ENCODE measurements at places on chromosomes 11 and 22.

GRCh38 chr22:30381264-30381663, 5.9 kb downstream of the RNF215 start:
- no peak for DNase-seq

DNA sequence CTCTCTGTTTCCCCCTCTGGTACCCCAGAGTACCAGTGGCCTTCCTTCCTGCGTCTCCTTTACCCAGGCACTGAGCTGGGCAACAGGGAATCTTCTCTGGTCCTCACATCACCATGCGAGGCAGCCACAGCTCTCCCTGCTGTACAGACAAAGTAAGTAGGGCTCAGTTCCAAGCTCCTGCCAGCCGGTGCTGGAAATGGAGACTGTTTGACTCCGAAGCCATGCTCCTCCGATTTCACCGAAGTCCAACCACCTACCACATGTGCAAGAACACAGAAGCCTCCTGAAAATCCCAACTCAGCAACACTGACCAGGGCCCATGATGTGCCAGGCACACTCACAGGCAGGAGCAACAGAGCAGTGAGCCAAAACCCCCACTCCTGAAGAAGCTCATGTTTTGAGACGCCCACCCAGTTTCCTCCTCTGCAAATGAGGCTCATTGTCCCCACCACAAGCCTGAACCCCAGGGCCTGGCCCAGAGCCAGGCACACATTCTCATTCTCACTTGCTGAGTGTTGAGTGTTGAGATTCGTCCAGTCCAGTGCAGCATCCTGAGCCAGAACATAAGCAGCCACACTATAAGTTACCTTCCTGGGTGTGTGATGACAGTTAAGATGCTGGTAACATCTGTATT, 156.0 kb downstream of the MPPED1 start:
- DNase-seq = no peak

DNA sequence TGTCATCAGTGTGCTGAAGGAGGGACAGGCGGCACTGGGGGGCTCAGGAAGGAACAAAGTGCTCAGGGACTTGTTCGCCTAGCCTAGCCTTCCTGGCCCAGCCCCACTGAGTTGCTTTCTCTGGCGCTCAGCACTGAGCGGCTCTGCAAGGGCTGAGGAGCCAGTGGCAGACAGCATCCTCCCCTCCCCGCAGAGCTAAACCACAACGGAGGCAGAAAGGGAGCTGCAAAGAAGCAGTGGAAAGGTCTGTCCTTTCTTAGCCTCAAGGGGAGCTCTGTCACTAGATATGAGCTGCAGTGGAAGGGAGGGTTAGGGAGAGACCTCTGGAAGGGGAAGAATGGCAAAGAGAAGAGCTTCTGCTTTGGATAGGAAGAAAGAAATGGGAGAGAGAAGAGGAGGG, 89.7 kb upstream of the PHOX2A start:
- DNase-seq = peak; percentile 24

- peak; percentile 70 for DNase-seq
Measured at GRCh38 chr22:21972293-21972779, 10.3 kb downstream of the TOP3B start.

DNA sequence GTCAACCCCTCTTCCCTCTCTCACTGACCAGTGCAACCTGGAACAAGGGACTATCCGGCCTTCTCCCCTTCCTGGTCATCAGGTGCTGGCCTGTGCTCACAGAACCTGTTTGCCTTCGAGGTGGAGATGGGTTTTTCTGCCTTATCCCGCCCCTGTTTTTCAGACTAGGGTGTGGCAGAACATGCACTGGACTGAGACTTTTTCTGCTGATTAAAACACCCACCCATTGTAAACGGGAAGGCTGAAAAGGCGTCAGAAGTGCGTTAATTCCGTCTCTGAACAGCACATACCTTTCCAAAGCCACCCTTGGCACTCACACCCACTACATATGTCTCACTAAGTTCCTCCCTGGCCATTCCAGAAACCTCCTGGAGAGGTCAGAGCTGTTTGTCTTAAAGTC, 4.4 kb upstream of the B3GNT6 start:
- no peak for DNase-seq

DNA sequence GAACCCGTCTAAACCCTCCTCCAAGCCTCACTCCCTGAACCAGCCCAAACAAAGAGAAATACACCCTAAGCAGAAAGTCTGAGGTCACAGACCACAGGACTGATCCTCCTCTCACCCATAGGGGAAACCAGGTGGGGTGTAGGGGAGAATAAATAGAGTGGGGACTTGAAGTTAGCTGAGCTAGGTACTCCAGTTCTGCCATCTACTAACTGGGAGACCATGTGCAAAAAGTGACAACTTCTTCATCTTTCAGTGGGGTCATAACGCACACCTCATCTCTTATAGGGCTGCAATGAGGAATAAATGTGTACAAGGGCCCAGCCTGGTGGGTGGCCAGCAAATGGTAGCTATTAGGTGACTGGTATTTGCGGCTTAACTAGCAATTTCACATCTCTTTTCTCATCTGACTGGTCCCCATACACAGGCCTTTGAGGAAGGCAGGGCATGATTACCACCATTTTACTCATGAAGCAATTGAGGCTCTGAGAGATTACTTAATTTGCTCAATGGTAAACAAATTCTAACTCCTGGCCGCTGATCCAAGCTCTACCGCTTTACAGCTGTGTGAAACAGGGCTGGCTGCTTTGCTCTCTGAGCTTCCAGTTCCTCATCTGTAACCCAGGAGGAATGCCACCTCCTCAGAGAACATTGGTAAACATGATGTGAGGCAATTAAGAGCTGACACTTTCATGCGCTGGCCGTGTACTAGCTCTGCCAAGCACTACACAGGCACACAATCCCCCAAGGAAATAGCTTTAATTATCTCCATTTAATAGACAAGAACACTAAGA, 16.6 kb downstream of the TBC1D10A start:
- DNase-seq = no peak

DNA sequence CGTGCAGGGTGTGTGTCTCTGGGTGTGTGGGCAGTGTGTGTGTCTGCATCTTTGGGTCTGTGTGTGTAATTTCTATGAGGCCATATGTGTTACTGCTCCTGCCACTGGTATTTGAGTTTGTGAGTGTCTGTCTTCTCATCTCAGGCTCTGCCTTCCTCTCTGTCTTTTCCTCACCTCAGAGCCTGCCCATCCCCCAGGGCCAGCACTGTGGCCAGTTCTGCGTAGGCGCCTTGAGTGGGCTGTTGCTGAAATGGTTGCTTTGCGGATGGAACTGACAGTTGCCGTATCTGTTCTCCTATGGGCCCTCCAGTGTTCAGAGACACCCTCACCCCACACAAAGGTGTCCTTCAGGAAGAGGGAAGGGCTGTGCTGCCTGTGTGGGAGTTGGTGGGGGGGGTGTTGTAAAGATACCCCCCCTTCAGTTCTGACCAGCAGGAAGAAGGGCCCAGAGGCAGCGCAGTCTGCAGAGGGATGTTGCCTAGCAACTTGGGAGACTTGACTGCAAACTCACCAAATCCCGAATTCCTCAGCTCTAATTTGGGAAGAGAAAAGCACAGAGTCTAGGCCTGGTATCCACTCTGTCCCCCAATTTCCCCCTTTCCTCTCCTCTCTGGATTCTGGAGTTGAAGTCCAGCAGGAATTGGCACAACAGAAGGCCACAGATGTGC, 2.0 kb upstream of the NRGN start:
- no peak for DNase-seq

GRCh38 chr11:87897071-87897470, 278.2 kb downstream of the RAB38 start:
- no peak for DNase-seq

- peak; percentile 65 for DNase-seq
Measured at GRCh38 chr11:45885274-45885920, at the start of gene MAPK8IP1. Gene MAPK8IP1 (plus strand): TSS chr11:45885651. CDS start chr11:45885821, 170 bp downstream.

GRCh38 chr22:48417225-48418070, 1410.2 kb downstream of the BRD1 start:
- DNase-seq = no peak

GRCh38 chr22:32306561-32306960, 51.1 kb upstream of the RFPL3 start:
- no peak for DNase-seq

DNA sequence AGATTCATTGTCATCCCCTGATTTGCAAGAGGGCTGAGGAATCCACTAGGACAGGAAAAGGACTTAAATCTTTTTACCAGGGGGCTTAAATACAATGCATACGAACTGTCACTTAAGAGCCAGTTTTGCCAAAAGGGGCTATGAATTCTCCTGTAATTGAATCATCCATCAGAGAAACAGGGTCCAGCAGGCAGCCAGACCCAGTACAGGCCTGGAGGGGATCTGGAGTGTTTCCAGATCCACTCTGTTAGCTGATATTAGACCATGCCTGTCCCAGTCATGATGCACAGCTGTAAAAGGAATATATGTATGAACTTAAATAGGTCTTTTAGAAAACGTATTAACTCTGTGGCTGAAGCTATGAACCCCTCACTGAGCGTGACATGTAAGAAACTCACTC, 53.8 kb upstream of the PRSS23 start:
- DNase-seq = no peak

- DNase-seq = no peak
Measured at GRCh38 chr11:77026221-77026620, 8.0 kb upstream of the B3GNT6 start.

- no peak for DNase-seq
Measured at GRCh38 chr11:14061721-14062120, 99.2 kb downstream of the SPON1 start.

DNA sequence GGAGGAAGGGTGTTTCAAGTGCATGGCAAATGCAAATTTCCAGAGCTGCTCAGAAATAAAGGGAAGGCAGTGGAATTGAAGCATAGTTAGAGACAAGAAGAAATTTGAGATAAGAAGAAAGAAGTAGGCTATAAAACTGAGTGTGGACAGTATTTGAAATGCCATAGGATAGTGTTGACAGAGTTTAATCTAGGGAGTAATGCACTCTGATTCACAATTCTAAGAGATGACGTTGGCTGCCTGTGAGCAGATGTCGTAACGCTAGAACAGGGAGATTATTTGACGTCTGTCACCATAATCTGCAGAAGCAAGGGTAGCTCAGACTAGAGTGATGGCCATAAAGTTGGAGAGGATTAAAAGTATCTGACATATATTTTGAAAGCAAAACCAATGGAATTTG, 389.9 kb upstream of the KIRREL3 start:
- DNase-seq = no peak

DNA sequence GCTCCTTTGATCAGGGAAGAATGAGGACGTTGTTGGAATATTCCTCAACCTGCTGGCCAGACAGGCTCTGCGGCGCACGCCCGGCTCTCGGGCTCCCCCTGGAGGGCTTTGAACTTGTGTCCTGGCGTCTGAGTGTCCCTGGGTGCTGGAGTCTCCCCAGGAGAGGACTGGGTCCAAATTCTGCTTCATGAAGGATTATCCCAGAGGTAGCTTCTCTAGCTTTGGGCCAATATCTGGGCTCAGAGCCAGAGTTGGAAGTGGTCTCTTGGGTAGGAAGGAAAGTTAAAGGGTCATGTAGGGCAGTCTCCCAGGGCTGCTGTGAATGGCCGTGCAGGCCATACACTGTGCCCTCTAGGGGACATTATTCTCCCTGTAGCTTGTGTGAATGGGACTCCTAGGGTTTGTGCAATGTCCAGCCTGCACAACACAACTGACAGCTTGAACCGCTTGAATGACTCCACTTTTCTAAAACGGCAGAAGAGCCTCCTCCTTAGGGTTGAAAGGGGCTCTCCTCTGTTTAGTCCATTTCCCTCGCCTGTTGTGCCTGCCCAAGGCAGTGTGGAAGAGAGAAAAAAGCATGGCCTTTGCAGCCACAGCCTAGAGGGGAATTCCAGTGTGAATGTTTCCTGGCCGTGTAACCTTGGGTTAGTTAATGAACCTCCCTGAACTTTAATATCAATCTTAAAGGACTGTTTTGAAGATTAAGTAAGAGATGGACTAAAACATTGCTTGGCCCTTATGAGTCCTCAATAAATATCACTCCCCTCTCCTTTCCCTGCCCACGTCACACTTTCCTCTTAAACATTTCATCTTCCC, 111.2 kb upstream of the THY1 start:
- DNase-seq = peak; percentile 68

GRCh38 chr11:33920838-33921613, 29.1 kb upstream of the LMO2 start:
- DNase-seq = peak; percentile 35

DNA sequence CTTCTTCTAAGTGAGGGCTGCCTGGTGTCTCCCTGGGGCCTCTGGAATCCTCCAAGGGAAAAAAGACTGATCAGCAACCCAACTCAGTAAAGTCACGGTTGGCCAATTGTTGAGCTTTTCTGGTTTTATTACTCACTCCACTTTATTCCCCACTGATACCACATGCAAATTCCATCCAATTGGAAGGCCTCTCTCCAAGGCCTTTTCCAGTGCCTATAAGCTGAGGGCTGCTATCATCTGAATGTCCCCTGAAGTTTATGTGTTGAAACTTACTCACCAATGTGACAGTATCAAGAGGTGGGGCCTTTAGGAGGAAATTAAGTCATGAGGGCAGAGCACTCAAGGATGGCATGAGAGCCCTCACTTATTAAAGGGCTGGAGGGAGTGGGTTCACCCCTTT, 463.3 kb downstream of the BUD13 start:
- DNase-seq = no peak

GRCh38 chr22:43236411-43237166, 49.7 kb upstream of the TTLL12 start:
- DNase-seq = no peak

- no peak for DNase-seq
Measured at GRCh38 chr11:91047882-91048281, 825.0 kb upstream of the CHORDC1 start.

GRCh38 chr11:12800032-12800671, 125.9 kb downstream of the TEAD1 start:
- no peak for DNase-seq

GRCh38 chr11:14148653-14149273, 186.2 kb downstream of the SPON1 start:
- no peak for DNase-seq

DNA sequence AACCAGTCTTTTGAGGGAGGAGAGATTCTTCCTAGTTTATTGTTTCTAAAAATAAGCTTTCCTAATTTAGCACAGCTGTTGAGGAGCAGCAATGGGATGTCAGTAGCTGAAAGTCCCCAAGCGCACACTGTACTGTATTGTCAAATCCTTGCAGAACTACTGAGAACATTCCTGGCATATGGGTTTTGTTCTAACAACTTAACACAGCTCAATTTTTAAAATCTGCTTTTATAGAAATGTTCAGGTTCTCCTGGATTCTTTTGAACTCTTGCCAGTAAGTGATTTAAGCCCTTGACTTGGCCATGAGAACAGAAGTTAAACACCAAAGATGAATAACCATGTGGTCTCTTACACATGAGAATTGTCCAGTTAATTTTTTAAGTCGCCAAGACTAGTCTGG, 218.6 kb downstream of the FAT3 start:
- DNase-seq = no peak

GRCh38 chr11:75793966-75794365, 21.0 kb upstream of the UVRAG start:
- no peak for DNase-seq

GRCh38 chr11:119344291-119345010, 2.1 kb downstream of the MFRP start:
- DNase-seq = no peak

DNA sequence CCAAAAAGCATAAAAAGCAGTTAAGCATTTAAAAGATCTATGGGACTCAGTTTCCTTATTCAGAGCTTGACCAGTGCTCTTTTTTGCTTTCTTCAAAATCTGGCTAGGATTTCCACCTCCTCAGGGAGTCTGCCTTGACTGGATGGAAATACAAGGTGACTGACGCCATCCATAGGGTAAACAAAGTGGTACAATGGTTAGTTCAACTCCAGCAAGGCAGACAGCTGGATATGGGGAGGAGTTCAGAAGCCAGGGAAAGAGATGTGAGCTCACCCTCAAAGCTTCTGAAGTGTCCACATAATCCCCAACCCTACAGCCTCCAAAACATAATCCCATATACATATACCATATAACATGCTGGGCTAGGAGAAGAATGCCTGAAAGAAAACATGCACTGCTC, 52.0 kb downstream of the KIRREL3 start:
- DNase-seq = no peak

- DNase-seq = no peak
Measured at GRCh38 chr11:66686100-66686785, 8.6 kb upstream of the RBM4B start.
